ENCODE measurements at places on chromosomes 11 and 22.
A peak's percentile ranks its signal among the peaks of the same experiment; 100 is the strongest.

GRCh38 chr11:19320827-19321226, 80.1 kb upstream of the E2F8 start:
- no peak for DNase-seq

- DNase-seq, result no peak
Observed at GRCh38 chr11:61111786-61112517, 9.7 kb downstream of the CD5 start.

GRCh38 chr11:65850217-65851082, 7.5 kb downstream of the CFL1 start:
- no peak for DNase-seq

DNA sequence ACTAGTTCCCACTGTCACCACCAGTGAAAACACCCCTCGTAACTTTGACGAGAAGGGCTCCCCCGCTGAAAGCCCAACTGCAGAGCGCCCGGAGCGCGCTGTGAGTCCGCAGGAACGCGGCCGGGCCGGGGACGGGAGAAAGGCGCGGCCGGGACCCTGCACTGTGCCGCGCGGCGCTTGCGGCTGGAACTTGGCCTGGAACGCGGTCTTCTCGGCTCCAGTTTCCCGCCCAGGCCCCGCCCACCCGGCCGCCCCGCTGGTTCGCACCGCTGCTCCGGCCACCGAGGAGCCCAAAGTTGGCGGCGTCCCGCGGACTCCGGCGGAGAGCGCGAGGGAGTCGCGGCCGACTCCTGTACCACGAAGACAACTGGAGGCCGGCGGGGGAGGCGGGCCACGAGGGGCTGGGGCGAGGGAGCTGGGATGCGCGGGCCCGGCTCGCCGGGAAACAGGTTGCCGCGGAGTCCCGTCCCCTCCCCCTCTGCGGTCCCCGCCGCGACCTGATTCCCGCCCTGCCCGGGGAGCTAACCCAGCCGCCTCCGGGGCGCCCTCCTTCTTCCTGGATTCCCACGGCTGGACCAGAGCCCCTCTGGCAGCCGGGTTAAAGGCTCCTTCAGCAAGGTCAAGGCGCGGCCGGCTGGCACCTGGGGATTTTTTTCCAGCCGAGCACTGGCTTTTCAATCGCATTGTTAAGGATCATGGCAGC, 3.4 kb downstream of the TENM4 start:
- no peak for DNase-seq

DNA sequence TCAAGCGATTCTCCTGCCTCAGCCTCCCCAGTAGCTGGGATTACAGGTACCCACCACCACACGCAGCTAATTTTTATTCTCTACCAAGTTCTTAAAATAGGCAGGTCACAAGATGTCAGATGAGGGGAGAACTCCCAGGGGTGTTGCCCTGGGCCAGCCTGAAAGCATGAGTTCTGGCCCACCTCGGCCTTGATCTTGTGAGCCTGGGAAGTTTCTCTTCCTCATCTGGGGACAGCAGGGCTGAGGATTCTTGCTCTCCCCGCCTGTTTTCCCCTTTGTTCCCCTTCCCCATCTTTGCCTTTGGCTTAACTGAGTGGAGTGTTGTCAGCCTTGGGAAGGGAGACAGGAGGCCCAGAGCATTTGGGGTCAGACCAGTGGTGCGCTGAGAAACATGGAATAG, 3.5 kb downstream of the PDXP start:
- DNase-seq, result no peak

DNA sequence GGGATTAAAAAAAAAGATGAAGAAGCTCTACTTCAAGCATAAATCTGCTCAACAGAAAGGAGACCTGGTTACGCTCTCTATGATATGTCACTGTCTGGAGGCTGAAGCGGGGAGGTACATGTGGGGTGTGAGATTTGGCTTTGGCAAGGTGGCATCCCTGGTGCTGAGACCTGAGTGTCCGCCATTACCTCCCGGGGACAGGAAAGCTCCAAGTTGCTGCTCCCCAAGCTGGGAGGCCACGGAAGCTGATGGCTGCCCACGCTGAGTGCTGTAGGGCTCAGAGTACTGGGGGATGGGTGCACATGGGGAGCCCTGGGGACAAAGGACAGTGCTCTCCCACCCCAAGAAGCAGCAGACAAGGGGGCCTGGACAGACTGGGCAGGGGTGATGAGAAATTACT, 167.9 kb downstream of the DSCAML1 start:
- DNase-seq, result no peak

DNA sequence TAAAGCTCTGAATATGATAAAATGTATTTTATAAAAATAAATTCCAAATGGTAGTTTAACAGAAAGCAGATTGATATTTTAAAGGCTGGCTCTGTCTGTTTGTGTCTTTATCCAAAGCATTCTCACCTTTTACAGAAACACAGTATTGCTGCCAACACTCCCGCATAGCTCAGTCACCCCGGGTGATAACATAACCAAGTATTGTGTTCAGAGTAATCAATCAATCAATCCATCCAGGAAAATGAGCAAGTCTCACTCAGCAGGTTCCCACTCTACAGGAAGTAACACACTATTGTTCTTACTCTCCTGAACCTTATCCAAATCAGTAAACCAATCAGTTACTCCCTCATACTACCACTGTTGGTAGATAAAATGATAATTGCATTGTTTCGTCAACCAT, 203.4 kb downstream of the LRRC4C start:
- DNase-seq, result no peak

DNA sequence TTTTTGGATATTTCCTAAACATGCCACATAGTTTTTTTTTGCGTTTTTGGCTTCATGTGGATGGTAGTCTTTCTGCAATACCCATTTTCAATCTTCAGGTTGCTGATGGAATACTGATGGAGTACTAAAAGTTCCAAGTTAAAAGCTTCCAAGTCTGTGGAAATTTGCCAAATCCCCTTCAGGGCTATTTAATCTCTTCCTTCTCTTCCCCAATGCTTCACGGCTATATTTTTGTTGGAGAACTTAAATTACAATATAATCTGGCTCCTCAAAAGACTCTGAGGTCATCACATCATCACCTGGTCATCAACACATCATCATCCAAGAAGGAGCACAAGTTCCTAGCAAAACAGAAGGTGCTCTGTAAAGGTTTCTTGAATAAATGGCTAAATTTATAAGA, 881.0 kb upstream of the TENM4 start:
- DNase-seq, result no peak

- no peak for DNase-seq
Observed at GRCh38 chr22:37566329-37566837, 6.1 kb downstream of the CDC42EP1 start.

DNA sequence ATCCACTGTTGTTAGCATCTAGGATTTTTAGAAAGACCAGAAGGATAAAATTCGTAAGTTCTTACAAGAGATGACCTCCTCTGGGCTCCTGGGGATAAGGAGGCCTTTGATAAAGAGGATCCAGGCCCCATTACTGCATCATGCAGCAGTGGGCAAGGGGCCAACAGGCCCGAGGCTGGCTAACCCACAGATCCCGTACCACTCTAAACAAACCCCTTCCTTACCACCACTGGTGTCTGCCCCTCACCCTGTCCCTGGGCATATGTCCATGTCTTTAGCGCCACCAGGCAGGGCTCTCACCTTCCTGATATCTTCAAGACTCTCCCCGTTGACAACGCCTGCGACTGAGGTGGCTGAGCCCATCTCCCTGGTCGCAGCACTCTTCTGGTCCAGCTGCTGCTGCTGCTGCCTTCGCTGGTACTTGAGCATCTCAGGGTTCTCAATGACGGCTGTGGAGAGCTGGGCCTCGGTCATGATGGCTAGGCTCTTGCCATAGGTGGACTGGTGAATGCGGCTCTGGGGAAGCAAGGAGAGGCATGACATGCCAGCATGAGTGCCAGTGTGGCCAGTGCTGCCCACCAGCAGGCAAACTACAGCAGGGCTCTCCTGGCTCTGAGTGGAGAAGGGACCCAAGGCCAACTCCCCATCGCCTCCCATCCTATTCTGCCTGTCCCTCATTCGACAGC, 46.2 kb downstream of the HIRA start:
- DNase-seq, result no peak

- no peak for DNase-seq
Observed at GRCh38 chr11:14904745-14905103, 12.7 kb upstream of the CYP2R1 start.

GRCh38 chr22:23387827-23388516, 192.1 kb downstream of the IGLL1 start:
- DNase-seq, result no peak

DNA sequence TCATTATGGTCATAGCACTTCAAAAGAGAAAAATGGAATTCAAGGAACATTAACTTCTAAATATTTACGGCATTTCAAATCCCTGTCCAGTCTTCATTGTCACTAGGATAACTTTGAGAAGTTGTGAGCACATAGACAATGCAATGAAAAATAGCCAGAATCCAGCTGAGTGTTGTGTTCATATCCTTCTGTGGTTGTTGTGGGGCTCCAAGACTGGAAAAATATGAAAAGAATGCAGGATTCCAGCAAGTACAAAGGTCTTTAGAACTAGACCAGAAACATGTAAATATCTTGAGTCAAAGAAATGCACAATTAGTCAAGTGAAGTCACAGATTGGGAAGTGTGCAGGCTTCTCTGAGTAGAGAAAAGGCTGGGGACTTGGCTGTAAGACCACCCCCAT, 68.7 kb downstream of the WT1 start:
- DNase-seq, result no peak

GRCh38 chr22:17477391-17477833, 85.9 kb upstream of the SLC25A18 start:
- DNase-seq, result no peak

DNA sequence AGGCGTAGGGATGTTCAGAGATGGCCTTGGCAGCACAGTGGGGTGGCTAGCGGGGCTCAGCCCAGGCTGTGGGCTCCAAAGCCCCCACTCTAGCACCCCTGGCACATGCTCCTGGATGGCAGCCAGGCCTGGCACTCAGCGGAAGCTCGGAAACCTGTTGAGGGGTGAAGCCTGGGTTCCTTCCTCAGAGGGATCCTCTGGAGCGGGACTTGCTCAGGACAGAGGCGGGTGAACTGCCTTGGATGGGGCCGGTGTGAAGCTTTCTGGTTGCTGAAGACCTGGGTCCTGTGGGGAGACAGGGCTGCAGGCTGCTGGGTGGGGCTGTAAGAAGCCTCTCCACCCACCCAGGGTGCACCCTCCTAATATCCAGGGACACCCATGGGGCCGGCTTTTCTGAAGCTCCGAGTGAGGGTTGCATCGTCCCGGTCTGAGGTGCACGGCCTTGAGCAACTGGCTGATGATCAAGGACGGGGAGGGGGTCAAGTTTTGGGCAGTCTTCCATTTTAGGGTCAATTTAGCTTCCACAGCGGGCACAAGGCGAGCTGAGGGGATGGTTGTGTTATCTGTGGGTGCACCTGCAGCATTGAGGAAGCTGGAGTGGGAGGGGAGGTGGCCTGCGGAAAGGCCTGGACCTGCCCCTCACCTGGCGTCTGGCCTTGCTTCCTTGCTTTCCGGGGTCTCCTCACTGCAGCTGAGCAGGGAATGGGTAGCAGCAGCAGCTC, 5.2 kb downstream of the MRGPRE start:
- no peak for DNase-seq

- DNase-seq, result no peak
Observed at GRCh38 chr11:66556086-66556485, 9.4 kb downstream of the ACTN3 start.

- no peak for DNase-seq
Observed at GRCh38 chr22:39820256-39820655, 73.3 kb downstream of the ENTHD1 start.

DNA sequence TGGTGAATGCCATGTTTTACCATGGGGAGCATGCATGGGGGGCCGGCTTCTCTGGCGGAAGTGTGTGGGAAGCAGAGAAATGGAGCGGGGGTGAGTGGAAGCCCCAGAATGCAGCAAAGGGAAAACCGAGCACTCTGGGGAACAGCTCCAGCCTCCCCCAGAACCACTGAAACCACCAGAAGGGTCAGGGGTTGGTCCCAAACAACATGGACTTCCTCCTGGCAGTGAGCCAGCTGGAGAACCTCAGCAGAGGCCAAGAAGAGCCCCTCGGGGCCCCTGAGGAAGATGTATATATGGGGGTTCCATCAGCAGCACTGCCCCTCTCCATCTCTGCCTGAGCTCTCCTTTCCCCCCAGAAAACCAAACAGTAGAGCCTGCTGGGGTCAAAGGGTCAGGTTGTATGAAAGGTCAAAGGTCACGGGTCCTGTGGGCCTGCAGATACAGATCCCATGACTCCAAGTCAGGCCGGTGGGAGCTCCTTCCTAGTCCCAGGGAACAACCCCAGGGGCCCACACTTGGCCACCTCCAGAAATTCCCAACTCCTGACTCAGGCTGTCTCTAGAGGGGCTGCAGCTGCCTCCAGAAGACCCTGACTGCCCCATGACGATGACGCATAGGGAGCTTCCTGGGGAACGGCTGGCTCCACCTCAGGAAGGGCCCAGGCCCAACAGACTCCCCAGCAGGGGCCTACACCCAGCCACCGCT, 48.5 kb upstream of the TIMP3 start:
- DNase-seq, result peak; percentile 8

GRCh38 chr22:26587991-26588613, 1.8 kb downstream of the TPST2 start:
- no peak for DNase-seq

- DNase-seq, result peak; percentile 83
Observed at GRCh38 chr11:127074151-127074761, 73.7 kb upstream of the KIRREL3 start.

DNA sequence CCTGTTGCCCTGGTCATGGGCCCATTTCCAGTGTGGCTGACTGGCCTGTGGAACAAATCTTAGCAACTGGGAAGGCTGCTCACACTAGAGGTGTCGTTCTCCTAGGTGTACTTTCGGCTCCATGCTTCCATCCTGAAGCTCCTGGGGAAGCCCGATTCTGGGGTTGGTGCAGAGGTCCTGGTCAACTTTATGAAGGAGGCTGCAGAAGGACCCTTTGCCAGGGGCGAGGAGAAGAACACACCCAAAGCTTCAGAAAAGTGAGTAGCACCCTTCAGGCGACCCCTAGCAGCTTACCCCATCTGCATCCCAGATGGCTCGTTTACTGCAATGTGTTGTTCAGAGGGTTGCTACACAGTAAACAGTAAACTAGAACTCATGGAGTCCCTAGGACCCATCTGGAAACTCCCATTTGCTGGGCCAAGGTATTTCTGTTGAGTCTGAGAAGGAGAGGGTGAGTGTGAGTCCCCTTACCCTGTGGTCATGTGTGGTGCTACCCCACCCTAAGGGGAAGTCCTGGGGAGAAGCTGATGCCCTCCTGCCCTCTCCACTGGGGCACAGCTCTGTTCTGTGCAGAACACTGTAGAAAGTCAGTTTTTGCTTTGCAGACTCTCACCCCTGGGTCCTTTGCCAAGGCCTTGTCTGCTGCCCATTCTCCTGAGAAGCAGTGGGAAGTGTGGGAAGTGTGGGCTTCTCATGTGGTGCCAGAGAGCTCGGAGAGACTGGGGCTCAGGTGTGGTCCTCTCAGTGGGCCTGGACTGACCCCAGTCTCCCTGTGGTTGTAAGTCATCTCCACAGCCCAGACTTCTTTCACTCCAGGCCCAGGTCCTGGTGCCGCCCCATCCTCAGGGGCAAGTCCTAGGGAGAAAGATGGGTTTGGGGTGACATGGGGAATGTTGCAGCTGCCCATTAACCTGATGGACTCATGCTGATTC, 85.0 kb downstream of the CABIN1 start:
- no peak for DNase-seq

- no peak for DNase-seq
Observed at GRCh38 chr22:19701420-19702145, 12.7 kb upstream of the SEPTIN5 start.

GRCh38 chr11:70951139-70951804, 301.1 kb downstream of the SHANK2 start:
- DNase-seq, result no peak

Data from GM12864 (cell line).